ENCODE measurements at places on chromosomes 1 and 21. TPM values are rescaled to one million over a fixed set of nuclear protein-coding genes. Genes with fewer than 3 reads are reported as not detected.

The PRR9 gene
- not detected for total RNA-seq

The TENT5C gene
- 2.5 TPM for total RNA-seq

The RNU5D-1 gene
- total RNA-seq = not detected

The ZNF593OS gene
- total RNA-seq = not detected

The TMPRSS3 gene
- not detected for total RNA-seq

The TFB2M gene
- 10.6 TPM for total RNA-seq

The RNU1-4 gene
- total RNA-seq = under 0.01 TPM

The TCHH gene
- total RNA-seq = under 0.01 TPM

The AMY2B gene
- 84.2 TPM for total RNA-seq

The ZYG11A gene
- 0.31 TPM for total RNA-seq

The HPCAL4 gene
- 47.9 TPM for total RNA-seq

The C1orf87 gene
- total RNA-seq = not detected

The BLZF1 gene
- total RNA-seq = 36.0 TPM

The MORC3 gene
- total RNA-seq = 124 TPM

The LCE3C gene
- total RNA-seq = not detected

The UQCRHL gene
- 1.9 TPM for total RNA-seq

The CEP85 gene
- total RNA-seq = 19.4 TPM

The RGS5 gene
- total RNA-seq = 20.7 TPM

The GJB4 gene
- not detected for total RNA-seq

The LCE1E gene
- total RNA-seq = not detected

The CD1E gene
- total RNA-seq = not detected

The MMEL1 gene
- 7.8 TPM for total RNA-seq

The ANKRD34A gene
- total RNA-seq = 2.5 TPM

The LCE2C gene
- not detected for total RNA-seq

The TNFRSF4 gene
- total RNA-seq = not detected

The IFNAR1 gene
- 44.8 TPM for total RNA-seq

The CHIT1 gene
- not detected for total RNA-seq

The LCE3E gene
- total RNA-seq = not detected

The MEAF6 gene
- 99.5 TPM for total RNA-seq

The SLAMF1 gene
- not detected for total RNA-seq

The FCAMR gene
- total RNA-seq = not detected

The SH2D1B gene
- not detected for total RNA-seq

The OR2M2 gene
- total RNA-seq = not detected

The ENAH gene
- total RNA-seq = 109 TPM

The FCRL4 gene
- not detected for total RNA-seq

The NCMAP gene
- total RNA-seq = not detected

The FMO5 gene
- total RNA-seq = 0.63 TPM

The NR5A2 gene
- total RNA-seq = not detected

The LCE1A gene
- not detected for total RNA-seq

The OR6N2 gene
- not detected for total RNA-seq

The AMPD1 gene
- not detected for total RNA-seq

The GJC2 gene
- total RNA-seq = 1.3 TPM

The LCE3D gene
- not detected for total RNA-seq

The CDCA8 gene
- 1.9 TPM for total RNA-seq

The TLR5 gene
- total RNA-seq = 0.63 TPM

The HEYL gene
- total RNA-seq = 0.63 TPM

Measured in parietal lobe (tissue), 2 donors.